ENCODE measurements at places on chromosomes 4 and X.

DNA sequence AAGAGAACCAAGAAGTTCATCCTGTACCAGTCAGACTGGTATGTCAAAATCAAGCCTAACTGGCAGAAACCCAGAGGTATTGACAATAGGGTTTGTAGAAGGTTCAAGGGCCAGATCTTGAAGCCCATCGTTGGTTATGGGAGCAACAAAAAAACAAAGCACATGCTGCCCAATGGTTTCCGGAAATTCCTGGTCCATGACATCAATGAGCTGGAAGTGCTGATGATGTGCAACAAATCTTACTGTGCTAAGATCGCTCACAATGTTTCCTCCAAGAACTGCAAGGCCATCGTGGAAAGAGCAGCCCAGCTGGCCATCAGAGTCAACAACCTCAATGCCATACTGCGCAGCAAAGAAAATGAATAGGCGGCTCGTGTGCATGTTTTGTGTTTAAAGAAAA is 172.7 kb upstream of the MED14 start:
- DNase-seq, result no peak

DNA sequence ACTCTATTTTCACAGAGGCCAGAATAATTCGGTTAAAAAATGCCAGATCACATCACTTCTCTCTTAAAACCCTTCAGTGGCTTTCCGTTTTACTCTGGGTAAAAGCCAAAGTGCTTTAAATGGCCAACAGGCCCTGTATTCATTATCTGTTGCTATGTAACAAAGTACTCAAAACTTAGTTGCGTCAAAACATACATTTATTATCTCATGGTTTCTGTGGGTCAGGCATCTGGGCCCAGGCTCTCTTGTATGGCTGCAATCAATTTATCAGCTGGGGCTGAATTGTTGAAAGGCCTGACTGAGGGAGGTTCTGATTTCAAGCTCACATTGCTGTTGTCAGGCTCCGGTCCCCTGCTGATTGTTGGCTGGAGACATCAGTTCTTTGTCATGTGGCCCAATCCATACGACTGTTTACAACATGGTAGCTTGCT is 72.7 kb upstream of the H2AZ1 start:
- DNase-seq, result no peak

DNA sequence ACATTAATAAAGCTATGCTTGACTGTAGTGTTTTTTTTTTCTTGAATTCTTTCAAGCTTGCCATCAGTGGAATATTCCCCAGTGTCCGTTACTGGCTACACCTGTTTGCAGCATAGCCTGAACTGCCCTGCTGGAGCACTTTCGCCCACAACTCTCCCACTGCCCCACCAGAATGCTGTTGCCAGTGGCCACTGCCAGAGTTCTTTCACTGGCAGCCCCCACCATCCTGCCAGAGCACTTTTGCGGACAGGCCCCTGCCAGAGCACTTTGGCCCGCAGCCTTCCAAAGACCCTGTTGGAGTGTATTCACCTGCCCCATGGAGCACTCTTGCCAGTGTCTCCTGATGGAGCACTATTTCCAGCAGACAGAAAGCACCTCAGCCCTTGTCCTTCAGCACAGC is 452.3 kb upstream of the GRID2 start:
- DNase-seq, result no peak

GRCh38 chr4:170805352-170805751 is 715.6 kb upstream of the AADAT start:
- no peak for DNase-seq

DNA sequence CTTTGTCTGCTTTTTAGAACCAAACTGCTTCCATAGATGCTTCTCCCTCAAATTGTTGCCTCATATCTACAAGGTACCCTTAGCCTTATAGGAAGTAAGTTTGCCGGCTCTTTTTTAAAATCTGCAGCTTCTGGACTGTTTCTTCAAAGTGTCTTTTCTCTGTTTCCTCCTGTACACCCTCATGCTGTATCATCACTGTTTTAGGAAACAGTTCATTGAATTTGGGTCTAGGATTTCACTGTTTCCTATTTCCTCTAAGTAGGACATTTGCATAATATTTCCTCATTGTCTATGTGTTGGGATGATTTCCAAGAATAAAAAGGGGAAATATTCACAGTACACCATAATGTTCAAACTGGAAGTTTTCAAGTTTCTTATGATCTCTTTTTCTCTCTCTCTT is 43.0 kb downstream of the BANK1 start:
- DNase-seq, result no peak

- no peak for DNase-seq
These were observed 21.8 kb downstream of the NOP14 start for GRCh38 chr4:2941138-2942036.

GRCh38 chrX:70446380-70447350 is 2.0 kb downstream of the DLG3 start:
- DNase-seq, result no peak

DNA sequence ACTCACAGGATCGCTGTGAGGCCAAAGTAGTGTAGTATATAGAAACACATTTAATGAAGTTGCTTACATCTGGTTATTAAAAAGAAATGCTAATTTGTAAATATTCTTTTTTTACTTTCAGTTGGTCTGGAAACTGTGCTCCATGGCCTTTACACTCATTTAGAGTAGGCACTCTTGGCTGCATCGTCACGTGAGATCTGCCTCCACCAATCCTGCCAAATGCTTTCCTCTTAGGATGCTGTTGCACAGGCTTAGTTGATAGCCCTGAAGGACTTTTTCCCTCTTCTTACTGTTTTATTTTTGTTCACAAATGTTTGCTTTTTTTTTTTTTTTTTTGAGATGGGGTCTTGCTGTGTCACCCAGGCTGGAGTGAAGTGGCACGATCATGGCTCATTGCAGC is 6.3 kb downstream of the CPE start:
- DNase-seq, result no peak
